Spinal cord (tissue), 10 donors: ENCODE measurements at places on chromosomes 12 and 14.
A peak's percentile ranks its signal among the peaks of the same experiment; 100 is the strongest.

DNA sequence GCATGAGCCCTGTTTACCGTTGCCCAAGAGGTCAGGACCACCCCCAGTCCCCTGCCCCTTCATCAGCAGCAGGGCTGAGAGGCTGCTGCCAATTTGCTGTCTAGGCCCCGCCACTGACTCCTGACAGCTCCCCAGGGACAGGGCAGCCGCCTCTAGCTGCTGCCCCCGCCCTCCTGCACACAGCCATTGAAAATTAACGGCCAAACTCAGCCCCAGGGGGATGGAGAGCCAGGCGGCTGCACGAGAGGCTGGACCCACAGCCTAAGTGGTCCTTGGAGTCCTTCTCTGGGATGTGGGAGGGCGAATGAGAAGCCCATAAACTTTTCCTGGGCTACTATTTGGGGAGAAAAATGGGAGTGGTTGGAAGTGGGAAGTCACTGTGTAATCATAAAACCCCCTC, 4.6 kb downstream of the FOXN4 start:
- DNase-seq = no peak

GRCh38 chr12:115440438-115440837, 756.5 kb upstream of the TBX3 start:
- no peak for DNase-seq

GRCh38 chr14:102777711-102778337, 575 bp downstream of the TRAF3 start:
- DNase-seq = no peak

DNA sequence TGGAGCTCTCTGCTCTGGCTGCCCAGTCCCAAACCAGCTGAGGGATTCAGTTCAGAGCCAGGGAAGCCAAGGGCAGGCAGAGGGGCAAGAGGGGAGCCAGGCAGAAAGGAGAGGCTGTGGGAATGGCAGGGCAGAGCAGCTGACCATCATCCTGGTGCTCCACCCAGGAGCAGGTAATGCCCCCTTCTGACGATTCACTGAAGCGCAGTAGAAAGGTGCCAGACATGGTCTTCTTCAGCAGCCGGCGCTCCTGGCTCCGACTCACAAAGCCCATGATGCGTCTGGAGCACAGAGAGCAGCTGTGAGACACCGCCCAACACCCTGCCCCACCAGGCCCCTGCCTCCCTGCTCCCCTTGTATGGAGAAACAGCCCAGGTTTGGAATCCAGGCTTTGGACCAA, 8.0 kb downstream of the IL23A start:
- no peak for DNase-seq

DNA sequence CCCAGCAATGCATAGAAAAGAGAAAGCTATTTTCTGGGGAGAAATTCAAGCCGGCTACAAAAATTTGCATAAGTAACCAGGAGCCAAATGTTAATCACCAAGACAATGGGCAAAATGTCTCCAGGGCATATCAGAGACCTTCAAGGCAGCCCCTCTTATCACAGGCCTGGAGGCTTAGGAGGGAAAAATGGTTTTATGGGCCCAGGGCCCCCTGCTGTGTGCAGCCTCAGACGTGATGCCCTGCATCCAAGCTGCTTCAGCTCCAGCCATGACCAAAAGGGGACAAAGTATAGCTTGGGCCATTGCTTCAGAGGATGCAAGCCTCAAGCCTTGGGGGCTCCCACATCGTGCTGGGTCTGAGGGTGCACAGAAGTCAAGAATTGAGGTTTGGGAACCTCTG, 15.8 kb downstream of the TMEM233 start:
- DNase-seq = no peak

DNA sequence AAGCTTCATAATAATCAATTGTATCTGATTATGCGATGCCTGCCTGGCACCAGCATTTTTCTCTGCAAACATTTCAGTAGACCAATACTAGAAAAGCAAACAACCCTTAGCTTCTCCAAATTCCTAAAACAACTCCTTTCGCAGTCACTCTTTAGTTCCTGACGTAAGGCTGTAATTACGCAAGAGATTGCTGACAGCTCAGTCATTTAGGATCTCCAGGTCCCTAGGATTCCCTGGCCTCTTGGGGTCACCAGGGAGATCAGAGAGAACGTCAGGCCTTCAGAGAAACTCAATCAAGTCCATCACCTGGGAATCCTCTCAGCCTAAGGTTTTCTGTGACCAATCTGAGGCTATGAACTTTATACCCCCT, 390.6 kb downstream of the PAWR start:
- DNase-seq = no peak

GRCh38 chr12:2255311-2255710, 202.5 kb downstream of the CACNA1C start:
- no peak for DNase-seq

DNA sequence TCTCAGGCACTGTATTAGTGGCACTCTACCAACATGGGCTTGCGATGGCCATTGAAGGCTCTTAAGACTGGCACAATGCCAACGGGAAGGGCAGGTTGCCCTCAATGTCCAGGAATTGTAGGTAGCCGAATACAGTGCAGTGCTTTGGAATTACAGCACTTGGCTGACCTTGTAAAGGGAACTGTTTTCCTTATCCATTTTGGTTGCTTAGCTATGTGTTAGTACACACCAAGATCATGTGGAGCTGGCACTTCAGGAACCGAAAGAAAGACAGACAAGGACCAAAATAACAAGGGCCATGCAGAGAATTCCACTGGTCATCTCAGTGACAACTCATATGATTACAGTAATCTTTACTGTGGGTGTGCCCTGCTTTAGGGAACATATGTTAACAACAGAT, 72.7 kb downstream of the DYRK2 start:
- DNase-seq = no peak

DNA sequence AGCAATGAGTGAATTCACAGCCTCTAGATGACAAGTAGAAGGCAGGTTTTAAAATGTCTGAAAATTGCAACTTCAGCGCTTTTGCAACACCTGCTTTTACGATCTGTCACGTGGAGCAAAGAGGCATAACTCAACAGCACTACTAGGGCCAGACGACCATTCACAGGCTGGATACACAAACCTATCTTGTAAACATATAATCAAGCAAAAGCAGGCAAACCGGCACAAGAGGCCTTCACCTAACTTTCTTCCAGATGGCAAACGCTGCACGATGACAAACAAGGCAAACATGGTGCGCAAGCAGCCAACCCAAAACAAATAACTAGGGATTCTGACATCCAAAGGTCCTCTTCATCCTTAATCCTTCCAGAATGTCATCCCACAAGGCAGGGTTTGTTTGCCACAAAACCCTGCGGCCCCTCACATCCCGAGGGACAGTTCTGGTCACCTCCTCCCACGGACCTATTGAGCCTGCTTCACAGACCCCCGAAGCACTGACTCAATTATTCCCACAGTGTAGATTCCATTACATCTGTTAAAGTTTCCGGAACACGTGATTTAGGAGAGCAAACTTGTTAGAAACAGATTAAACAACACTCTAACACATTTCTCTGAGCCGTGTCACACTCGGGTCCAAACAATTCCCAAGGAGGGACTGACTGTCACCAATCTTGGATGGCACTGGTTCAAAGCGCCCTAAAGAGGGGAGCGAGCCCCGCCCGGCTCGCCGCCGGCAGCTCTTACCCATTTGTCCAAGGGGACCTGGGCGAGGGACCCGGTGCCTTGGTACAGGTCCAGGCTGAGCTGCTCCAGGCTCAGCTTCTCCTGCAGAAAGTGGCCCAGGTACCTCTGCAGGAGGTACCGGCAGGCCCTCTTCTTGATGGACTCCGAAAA, 823 bp downstream of the ATG2B start:
- peak; percentile 40 for DNase-seq

DNA sequence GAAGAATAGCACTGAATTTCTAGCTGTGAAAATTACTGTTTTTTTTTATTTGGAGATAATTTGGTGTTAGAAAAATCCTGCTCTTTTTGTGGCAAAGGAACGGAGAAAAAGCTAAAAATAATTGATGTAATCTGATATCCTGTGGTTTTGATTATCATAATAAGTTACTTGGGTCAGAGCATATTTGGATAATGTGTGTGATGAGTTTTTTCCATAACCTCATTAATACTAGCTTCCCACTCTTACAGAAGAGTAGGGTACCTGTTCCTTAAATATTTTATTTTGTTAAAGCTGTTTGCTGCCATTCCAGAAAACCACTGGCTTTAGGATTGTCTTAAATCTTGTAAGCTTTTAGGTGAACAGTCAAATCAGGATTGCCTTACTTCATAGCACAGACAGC, 4.7 kb downstream of the PSMC6 start:
- DNase-seq = no peak

DNA sequence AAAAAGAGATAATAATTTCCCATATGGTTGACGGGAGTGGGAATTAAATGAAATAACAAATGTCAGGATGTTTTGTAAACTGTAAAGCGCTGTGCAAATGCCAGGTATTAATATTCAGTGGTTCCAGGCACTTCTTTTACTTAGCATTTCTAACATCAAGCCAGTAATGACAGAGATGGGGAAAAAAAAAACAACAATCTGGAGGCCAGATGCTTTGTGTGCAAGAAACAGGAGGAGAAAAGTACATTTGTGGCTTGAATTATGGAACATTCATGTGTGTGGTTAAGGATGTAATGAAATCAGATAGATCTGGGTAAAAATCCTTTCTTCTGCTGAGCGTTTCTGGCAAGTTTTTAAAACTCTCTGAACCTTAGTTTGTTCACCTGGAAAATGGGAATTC, 509.6 kb downstream of the FUT8 start:
- peak; percentile 77 for DNase-seq

- no peak for DNase-seq
Observed at GRCh38 chr12:63917864-63918799, 73.6 kb downstream of the SRGAP1 start.

GRCh38 chr14:23078692-23079116, 16.2 kb downstream of the ACIN1 start:
- DNase-seq = no peak

DNA sequence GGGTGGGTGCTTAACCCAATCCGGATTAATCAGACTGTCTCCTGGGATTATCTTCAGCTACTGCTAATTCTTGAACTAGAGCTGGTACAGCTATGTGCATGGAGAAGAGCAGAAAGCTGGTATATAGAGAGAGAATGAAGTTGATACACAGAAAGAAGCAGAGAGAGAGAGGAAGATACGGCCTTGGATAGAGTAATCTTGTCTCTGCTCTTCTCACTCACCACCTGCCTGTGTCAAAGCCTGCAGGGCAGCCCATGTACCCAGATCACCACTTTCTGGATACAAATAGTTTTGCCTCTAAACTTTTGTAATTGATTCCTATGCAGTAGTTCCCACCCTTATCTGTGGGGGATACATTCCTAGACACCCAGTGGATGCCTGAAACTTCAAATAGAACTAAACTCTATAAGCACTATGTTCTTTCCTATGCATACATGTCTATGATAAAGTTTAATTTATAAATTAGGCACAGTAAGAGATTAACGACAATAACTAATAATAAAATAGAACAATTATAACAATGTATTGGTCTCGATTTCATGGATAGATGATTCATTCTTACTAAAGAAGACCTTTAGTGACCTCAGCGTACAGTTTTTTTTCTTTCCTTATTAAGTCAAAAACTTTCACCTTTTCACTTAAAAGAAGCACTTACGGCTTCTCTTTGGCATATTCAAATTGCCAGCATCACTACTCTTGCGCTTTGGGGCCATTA, 45.5 kb downstream of the YEATS4 start:
- DNase-seq = no peak

DNA sequence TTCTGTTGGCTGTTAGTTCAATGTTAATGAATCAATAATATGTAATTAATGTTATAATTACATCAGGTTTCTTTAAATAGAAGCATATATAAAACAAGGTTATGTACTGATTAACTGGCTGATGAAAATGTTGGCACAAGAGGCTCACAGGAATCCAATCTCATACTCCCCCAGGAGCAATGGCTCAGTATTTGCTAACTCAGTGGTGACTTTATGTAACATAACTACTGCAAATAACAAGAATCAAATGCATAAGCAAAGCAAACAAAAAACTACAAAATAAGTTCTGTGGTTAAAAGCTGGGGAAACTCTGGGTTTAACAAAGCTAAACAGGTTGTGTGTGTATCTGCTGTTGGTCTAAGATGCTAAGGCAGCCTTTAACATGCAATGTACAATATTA, 27.7 kb upstream of the BBS10 start:
- no peak for DNase-seq

DNA sequence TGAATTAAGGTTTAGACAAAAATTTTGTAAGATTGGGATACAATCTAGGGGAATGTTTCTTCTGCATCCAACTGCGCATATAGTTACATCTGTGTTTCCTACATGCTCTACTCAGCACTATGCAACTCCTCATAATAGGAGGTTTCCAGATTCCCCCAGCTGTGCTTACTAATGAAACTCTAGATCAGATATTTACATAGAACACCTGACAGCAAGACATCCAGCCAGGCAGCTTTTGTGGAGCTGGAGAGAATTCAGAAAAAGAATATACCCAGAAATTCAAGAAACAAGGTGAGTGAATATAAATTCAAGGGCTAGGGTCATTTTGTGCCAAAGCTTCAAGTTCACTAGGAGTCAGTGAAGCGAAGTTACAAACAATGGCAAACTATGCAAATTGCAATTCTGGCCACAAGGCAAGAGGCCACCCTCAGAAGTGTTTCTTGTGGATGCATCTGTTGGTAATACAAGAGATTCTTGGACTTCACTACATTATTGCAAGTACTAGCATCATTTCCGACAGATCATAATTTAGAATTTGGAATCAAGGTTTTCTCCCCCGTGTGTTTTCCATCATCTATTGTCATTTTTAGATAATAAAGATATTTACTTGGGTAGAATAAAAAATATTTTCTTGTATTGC, 341.2 kb upstream of the NAV3 start:
- DNase-seq = no peak
